ENCODE measurements at places on chromosomes 16 and 17.

GRCh38 chr16:53549970-53550690, 47.1 kb upstream of the AKTIP start:
- peak; percentile 80 for DNase-seq

DNA sequence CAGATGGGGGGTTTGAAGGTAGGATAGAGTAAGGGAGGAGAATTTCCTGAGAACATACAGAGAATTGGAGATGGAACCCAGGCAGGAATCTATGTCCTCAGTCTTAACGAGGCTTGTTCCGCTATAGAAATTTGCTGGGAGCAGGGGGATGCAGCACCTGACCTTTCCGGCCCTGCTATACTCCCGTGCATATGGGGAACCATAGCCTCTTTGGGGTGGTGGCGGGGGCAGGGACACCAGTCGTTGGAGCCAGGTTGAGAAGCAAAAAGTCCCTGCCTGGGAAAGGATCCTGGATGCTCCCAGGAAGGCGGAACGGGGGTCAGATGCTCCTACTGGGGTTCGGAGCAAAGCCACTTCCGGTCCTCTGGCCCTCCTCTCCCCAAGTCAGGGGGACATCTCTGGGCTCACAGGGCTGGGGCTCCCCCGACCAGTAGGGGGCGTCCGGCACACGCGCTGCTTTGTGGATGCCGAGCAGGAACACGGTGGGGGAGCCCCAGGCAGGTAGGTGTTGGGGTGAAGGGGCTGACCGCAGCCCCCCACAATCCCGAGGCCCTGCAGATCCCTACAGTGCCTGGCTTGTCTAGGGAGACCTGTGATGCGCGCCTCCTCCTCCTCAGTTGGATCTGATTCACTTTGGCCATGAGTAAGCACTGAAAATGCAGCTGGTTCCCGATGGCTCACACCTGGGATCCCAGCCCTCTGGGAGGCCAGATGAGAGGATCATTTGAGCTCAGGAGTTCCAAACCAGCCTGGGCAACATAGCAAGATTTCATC, 15.5 kb upstream of the TFAP4 start:
- peak; percentile 49 for DNase-seq

GRCh38 chr16:65658349-65658748, 536.5 kb upstream of the CDH11 start:
- peak; percentile 75 for DNase-seq

- peak; percentile 4 for DNase-seq
These were observed 15.0 kb upstream of the HEATR3 start for GRCh38 chr16:50050802-50051201.

GRCh38 chr16:12201216-12201615, 224.7 kb downstream of the SNX29 start:
- DNase-seq: peak; percentile 67

DNA sequence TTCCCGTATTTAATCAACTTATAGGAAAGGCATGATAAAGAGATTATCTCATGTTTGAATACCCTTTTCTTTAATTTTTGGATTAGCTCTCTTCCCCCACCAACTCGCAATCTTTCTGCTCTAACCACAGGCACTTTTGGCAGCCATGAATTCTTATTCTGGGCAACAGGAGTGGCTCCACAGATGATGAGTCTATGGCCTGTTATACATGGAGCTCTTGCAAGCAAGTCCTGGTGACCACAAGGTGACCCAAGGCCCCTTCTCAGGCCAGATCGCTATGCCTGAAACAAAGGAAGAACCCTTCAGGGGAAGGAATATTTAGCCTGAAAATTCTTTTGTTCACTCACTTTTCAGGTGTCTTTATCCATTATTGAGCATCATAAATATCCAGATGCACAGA, 10.8 kb upstream of the ZNF267 start:
- DNase-seq: no peak

DNA sequence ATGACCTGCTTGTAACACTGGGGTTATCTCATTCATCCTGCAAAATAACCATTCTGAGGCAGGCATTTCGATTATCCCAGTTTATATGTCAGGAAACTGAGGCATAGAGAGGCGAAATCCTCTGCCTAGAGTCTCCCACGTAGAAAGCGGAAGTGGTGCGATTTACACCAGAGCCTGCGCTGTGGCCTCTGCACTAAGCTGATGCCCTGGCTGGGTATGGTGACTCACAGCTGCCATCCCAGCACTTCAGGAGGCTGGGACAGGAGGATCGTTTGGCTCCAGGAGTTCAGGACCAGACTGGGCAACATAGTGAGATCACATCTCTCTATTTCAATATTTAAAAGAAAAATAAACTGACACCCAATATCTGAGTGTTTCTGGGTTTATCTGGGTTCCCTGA, 59.3 kb upstream of the BCO1 start:
- DNase-seq: no peak

DNA sequence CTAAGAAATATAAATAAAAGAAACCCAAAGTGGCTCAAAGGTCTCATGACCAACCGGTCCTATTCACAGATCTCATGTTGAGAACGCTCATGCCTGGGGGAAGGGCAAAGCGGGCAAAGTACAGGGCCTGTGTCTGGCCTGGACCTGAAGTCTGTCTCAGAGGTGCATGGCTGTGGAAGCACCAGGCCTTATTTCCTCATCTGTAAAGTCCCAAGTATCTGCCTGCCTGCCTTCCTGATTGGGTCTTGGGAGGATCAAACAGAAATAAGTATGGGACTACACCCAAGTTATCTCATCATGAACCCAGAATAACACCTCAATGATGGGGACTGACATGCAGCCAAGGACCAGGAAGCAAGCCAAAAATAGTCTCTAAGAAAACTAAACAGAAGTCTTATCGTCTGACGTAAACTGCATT, 14.2 kb downstream of the AXIN2 start:
- peak; percentile 50 for DNase-seq

DNA sequence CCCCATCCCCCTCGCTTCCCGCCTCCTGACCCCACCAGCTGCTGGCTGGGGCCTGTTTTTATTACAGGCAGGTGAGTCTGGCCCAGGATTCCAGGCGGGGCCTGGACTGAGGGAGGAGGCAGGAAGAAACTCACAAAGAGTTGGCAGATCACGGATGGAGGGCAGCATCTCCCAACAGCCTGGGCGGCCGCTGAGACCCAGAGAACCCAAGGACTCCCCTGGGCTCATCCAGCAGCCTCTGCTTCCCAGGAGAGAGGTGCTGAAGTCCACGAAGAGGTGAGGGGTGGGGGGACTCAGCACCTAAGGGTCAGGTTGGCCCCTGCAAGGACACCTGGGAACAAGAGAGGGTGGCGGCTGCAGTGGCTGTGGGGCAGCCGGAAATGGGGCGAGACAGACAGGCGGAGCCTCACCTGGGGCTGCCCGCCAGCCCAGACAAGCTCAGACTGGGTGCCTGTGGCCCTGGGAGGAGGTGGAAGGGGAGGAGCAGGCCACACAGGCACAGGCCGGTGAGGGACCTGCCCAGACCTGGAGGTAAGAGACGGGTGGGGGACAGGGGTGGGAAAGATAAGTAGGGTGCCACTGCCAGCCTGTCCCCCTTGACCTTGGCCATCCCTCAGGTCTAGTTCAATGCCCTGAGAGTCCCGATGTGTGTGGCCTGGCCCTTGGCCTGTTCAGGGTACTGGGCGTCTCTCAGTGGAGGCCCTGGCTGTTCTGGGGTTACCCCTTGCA, 8.7 kb upstream of the ADGRG1 start:
- no peak for DNase-seq

GRCh38 chr17:66222798-66223350, 6.3 kb downstream of the APOH start:
- no peak for DNase-seq

DNA sequence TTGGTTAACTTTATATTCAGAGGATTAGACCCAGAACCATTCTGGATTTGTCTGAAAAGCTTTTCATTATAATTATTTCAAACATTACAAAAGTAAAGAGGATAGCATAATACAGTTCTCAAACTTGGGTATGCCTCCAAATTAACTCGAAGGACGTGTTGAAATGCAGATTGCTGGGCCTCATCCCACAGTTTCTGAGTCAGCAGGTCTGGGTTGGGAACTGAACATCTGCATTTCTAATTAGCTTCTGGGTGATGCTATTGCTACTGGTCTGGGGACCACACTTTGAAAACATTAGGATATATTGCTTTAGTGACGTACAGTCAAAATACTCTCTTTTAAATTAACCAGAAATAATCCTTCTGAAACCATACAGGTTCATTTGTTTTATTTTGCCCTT, 10.0 kb downstream of the TPPP3 start:
- no peak for DNase-seq

DNA sequence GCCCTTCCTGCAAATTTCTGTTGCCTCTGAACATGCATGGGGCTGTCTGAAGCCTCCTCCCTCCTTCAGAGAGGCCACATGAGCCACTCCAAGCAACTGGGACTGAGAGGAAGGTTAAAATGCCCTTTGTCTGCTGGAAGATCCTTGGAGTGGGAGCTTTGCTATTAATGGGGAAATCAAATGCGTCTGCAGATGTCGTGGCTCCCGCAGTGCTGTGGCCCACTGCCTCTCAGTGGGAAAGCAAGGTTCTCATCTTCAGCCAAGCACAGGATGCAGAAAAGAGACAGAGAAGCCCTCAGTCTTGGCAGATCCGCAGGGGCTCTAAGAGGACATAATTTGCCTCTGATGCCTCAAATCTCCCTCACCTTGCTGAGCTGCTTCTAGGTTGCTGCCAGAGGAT, 34.8 kb downstream of the PEMT start:
- DNase-seq: no peak

DNA sequence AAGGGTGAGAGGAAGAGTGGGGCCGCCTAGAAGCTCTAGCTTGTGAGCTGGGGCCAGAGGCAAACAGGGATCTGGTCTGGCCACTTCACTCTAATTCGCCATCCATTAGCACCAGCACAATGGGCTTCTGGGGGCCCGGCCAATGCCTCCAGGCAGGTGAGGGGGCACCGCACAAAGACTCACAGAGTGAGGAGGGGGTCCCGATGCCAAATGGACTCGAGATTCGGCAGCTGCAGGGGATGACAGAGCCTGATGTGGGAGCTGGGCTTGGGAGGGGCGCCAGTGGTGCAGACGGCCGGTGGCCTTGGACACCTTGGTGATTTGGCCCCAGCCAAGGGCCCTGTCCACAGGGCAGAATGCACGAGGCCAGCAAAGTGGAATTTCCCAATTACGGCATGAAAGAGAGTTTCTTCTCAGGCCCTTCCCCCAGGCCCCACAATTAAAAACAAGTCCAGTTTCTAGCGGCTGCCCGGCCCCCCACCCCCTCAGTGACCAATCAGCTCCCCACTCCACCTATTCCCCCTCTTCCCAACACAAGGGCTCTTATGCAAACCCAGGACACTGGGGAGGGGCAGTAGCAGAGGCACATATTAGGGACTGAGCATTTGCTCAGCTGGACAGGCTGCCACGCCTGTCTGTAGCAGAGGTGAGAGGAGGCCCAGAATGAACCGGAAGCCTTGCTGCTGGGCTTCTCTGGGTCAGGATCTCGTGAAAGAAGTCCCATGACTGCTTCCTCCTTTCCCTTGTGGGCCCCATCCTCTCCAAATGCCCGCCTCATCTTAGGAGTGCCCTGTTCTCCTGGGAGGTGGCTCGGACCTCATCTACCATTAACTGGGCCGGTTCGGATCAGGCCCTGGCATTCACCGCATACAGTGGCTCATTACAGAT, 39.4 kb upstream of the MTSS2 start:
- DNase-seq: no peak

GRCh38 chr17:76538281-76538931, 897 bp upstream of the CYGB start:
- no peak for DNase-seq

GRCh38 chr17:33178681-33179080, 114.4 kb downstream of the ASIC2 start:
- DNase-seq: no peak

DNA sequence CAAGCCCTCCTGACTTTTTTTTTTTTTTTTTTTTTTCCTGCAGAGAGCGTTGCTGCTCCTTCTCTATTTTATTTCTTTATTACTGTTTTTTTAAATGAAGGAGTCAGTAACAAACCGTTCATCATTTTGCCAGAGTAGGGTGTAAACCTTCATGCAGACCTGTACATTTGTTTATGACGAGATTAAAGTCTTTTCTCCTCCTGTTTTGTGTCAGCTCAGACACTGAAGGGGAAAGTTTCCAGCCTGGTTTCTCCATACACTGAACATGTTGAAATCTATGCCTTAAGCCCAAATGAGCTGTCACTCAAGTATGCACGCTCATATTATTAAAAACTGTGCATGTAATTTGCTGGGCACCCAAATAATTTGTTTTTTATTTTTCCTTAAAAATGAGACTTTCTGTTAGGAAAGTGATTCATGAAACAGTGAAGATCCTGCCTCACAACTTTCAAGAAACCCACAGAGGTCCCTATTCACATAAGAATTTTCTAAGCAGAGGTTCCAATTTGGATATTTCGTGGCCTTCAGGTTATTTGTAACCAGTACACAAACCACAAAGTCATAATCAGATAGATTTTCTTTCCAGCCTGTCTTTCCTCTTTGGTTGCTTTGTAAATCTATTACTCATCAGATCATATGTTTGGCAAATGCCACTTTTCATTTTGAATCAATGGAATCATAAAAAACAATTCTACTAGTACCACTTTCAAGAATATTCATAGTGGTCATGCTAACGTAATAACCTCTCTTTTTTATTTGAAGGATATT, 700.3 kb downstream of the MAF start:
- no peak for DNase-seq

DNA sequence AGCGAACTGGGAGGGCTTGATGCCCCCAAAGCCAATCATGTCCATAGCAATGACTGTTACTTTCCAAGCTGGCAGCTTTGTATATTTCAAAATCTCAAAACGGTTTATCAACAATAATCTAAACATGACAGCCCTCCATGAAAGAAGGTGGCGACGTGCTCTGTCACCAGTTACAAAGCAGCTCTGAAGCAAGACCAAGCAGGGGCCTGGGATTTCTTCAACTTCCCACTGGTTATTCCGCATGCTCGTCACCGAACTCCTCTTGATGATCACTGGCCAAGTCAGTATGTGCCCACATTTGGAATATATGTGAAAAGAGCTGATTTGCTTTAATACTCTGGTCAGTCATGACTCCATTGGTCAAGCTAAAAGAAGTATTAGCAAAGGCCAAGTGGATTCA, 175.6 kb downstream of the VPS53 start:
- DNase-seq: no peak

GRCh38 chr17:66858226-66859083, 23.5 kb downstream of the CACNG5 start:
- no peak for DNase-seq

GRCh38 chr16:85227084-85227945, 115.0 kb upstream of the CIBAR2 start:
- no peak for DNase-seq

- no peak for DNase-seq
These were observed 1.8 kb downstream of the CD300C start for GRCh38 chr17:74543891-74544760.

GRCh38 chr17:28878981-28879380, 18.6 kb downstream of the FLOT2 start:
- DNase-seq: peak; percentile 40

- DNase-seq: peak; percentile 15
These were observed 140.1 kb downstream of the ITFG1 start for GRCh38 chr16:47320546-47321310.

DNA sequence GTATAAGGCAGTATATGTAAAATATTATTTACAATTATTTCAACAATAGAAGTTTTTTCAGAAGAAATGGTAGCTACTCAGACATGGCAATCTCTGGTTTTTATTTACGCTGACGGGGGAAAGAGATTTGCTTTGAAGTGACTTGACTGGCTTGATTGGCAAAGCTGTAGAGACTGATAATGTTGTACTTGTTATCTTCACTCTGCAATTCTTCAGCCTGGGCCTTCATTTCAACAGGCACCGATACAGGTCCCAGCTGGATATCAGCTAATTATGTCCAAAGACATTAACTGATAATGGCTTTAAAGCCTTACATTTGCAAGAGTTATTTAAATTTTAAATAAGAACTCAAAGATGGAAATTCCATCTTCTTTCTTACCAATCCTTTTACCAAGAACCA, 151.4 kb upstream of the HS3ST3A1 start:
- DNase-seq: no peak

All from fibroblast of skin of back (primary cell).